Stimulated activated CD4-positive, alpha-beta T cell treated with anti-CD3 and anti-CD28 coated beads, Interleukin-4, amount 100 ng/mL, for 4 hours (primary cell): ENCODE measurements at places on chromosomes 7 and 10.

DNA sequence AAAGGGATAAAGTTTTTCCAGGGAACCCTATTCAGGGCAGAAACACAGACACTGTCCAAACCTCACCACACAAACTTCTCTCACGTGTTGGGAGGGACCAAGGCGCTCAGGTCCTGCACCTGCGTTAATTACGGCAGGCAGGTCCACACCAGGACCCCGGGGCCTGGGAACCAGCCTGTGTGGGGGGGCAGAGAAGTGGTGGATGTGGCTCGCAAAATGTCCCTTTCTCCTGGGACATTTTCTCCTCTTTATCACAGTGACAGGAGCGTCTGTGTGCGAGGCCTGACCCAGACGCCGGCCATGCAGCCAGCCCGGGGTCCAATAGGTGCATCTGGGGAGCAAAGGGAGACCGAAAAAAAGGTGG lies 73.4 kb upstream of the ZNF722 start:
- DNase-seq = no peak

DNA sequence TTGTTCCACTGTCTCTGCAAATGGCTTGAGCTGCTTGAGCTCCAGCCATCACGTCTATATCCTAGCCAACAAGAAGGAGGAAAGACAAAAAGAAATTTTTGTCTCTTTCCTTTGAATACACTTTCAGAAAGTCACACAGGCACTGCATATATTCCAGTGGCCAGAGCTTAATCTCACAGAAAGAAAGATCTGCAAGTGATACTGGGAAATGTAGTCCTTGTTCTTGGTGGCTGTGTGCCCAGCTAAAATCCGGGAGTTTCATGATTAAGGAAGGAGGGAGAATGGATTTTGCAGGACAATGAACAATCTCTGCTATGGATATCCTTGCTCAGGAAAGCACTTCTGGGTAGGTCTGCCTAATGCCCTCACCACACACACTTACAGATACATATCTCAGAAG lies 19.5 kb upstream of the DLG5 start:
- no peak for DNase-seq

DNA sequence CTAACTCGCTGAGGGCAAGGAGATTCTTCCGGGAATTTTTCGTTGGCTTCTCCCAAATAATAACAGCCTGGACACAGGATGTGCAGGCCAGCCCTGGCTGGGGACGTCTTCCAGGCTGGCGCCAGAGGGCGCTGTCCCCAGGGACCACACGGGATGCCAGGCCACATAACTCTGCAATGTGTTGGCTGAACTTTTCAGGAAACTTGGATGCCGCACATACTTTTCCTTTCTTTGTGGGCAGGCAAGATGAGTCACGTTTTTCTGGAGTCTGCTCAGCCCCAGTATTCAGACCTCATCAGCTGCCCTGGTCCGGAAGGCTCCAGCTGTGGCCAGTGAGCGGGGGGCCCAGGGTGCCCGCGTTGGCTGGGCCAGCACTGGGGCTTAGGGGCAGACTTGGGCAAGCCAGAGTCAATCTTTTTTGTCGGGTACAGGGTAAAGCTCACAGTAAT lies 122.7 kb downstream of the PRKAG2 start:
- DNase-seq = peak; percentile 24

GRCh38 chr10:20855398-20856038 lies 41.6 kb downstream of the NEBL start:
- DNase-seq = no peak

- DNase-seq = no peak
These were observed 246.7 kb downstream of the MGMT start for GRCh38 chr10:129713659-129714265.

DNA sequence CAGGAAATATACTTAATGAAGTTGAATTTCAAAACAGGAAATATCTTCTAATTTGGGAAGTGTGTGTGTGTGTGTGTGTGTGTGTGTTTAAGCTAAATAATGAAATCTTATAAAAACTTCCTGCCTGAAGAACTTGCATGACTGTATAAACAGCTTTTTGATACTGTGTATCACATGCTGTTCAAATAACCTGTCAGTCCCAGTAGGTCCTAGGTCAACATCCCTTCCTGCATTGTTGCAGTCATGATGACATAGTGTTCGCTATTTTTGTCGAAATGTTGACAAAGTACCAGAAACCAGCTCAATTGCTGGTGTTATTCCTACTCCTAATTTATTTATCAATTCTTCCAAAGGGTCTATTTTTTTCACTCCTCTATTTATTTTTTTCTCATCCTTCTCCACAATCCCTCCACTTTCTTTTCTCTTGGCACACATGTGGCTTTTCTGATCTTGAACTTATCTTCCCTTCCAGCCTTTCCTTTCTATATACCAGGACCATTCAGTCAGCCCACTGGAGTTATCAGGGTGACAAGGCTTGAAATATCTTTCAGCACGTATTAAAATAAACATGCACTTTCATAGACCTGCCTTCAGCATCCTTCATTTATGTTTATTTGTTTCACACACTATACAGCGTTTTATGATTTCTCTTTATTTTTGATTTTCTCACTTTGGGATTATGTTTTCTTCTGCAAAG lies 115.8 kb downstream of the PLXDC2 start:
- DNase-seq = no peak

- no peak for DNase-seq
These were observed 44.1 kb downstream of the AVL9 start for GRCh38 chr7:32539366-32539765.

DNA sequence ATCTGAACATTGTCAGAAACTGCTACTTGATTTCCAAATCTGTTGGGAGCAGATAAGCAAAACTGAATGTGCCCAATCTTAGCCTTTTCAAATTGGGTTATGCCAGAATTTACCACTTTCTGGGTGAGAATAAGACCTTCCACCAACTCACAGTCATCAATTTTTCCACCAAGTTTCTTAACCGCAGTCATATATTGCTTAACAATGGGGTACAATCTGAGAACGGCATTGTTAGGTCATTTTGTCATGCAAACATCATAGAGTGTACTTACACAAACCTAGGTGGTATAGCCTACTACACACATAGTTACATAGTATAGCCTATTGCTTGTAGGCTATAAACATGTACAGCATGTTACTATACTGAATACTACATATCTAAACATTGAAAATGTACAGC lies 16.0 kb downstream of the MRPS33 start:
- DNase-seq = no peak

DNA sequence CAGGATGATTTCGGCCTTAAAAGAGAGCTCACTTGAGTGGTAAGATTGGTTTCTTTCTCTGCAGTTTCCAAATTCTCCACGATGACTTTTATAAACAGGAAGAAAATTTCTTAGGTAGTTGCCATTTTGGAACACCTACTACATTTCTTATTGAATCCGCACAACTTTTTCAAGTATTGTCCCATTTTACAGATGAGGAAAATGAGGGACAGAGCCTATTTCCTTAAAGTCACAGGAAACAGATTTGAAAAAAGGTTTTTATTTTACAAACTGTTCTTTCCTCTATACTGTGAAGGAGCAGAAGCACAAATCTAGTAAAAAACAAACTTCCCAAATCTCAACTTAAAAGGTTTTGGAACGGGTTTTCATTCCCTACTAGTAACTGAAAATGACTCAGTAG lies 2.7 kb downstream of the YWHAG start:
- no peak for DNase-seq

DNA sequence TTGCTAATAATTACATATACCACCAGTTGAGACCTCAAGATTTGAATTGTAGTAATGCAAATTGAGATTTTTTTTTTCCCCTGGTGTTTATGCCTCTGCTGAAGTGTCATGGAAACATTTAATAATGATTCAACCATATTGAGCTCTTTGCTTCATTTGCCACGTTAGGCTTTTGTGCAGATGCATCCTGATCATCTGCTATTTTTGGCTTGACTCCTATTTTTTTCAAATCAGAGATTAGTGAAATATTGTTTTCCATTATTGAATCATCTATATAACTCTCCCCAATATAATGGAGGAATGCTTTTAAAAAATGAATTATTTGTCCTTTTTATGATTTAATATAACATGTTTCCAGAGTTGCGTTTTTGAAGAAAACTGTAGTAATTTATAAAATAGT lies 115.1 kb downstream of the SRI start:
- DNase-seq = no peak

GRCh38 chr10:111558211-111558610 lies 481.4 kb downstream of the ADRA2A start:
- DNase-seq = no peak

GRCh38 chr7:12385364-12385786 lies 18.3 kb downstream of the VWDE start:
- no peak for DNase-seq

DNA sequence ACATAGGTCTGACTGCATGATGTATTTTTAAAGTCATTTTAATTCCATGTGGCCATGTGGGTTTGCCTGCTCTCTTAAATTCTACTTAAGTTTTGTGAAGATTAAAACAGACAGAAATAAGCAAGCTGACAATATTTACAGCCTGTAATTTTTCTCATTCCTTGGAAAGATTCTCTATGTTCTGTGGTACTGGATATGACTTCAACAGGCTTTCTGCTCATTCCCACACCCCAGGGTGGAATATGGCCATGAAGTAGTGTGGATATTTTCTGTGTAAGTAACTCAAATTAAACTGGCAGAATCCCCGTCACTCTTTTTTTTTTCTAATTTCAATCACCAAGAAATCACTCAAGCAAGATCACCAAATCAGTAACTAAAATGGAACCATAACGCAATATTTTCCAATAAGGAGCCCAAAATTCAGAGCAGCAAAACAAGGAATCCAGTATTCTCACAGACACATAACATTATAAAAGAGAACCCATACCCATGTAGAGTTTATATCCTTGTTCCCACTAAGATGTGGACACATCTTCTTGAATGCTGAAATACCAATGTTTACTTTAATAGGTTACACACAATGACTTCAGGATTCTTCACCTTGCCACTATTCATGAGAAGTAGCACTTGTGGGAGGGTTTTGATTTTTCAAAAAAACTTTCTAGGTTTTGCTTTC lies 5.7 kb downstream of the HOXA5 start:
- no peak for DNase-seq

GRCh38 chr10:90806677-90807076 lies 51.2 kb downstream of the HTR7 start:
- DNase-seq = no peak
